ENCODE measurements at places on chromosomes 5 and 9. TPM values are rescaled to one million over a fixed set of nuclear protein-coding genes. Genes with fewer than 3 reads are reported as not detected.

The ADGRV1 gene
- 0.05 TPM for total RNA-seq

The HMCN2 gene
- not detected for total RNA-seq

- DNase-seq = no peak
These were observed 354.6 kb downstream of the BNC2 start for GRCh38 chr9:16515879-16516301.

The LCN15 gene
- total RNA-seq = not detected

DNA sequence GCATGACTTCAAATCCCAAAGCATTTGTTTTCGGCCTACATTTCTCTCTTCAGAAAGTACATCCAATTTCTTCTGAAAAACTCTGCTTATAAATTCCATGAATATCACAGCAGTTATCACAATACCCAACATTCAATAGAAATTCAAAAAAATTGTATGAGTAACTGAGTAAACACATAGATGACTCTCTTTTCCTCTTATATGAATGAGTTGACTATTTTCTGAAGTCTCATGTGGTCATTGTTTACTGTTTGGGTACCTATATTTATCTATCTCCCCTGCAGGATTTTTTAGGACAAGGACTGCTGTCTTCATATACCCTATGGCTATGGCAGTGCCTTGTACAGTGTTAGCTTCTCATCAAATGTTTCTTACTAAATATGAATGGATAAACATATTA is 157.1 kb downstream of the HTR1A start:
- DNase-seq = no peak

- DNase-seq = no peak
These were observed 25.3 kb downstream of the GGTA1 start for GRCh38 chr9:121474231-121474947.

DNA sequence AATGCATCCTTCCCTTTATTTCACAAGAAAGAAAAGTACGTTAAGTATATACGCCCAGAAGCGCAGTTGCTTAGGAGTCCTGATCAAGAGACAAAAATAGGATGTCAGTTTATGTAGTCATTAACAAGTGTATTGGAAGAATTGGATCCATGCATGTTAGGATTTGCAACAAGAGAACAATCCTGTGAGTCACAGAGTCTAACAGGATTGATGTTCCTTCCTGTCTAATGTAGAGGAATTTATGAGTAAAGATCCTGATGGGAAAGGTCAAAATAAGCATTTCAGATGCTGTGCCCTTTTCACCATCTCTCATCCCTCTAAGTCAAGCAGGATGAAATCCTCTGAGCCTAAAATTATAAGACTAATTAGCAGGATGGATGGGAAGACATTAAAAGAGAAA is 406.0 kb upstream of the GRIA1 start:
- no peak for DNase-seq

DNA sequence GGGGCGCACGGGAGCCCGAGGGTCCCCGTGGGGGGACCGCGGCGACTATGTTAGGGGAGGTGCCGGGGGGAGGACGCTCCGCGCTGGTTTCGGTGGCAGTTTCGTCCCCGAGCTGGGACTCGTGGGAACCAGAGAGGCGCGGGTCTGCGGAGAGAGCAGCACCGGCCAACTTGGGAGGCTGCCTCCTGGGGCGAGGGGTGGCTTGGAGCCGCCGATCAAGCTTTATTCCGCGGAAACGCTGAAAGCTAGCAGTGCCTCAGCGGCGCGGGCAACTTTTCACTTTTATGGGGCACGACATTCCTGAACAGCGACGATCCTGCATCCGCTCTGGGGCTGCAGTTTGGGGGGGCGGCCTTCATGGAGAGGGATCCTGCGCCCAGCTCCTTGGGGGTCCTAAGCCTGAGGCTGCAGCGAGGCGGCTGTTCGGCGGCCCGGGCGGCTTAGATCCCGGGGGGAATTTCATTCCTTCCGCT is 369 bp downstream of the OCLN start:
- DNase-seq = no peak

DNA sequence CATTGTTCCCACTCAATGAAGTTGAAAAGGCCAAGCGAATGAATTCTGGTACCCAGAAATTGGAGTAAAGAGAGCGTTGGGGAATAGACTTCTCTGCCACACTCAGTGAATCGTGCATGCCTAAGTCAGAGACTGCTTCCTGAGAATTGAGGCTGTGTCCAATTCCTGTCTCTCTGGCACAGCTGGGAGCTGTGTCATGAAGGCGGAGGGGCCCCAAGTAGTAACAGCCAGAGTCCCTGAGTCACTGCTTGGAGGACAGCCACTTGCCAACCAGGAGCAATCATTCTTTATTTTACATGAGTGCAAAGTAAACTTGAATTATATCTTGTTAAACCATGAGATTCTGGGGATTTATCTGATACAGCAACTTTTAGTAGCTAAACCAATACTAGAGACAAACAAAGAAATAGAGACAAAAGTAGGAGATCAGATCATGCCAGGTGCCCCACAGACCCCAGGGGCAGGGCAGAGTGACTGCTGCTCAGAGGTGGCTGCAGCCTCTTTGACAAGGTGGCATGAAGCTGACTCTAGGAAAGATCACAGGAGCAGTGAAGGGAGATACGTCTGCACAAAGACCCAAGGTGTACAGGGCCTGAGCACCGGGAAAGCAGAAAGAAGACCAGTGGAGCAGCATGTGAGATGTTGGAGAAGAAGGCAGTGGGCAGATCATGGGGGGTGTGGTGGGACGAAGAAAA is 246.0 kb downstream of the GADD45G start:
- no peak for DNase-seq

GRCh38 chr5:84564321-84565075 is 179.8 kb upstream of the EDIL3 start:
- no peak for DNase-seq

GRCh38 chr5:142688281-142688989 is 2.5 kb upstream of the FGF1 start:
- DNase-seq = no peak

DNA sequence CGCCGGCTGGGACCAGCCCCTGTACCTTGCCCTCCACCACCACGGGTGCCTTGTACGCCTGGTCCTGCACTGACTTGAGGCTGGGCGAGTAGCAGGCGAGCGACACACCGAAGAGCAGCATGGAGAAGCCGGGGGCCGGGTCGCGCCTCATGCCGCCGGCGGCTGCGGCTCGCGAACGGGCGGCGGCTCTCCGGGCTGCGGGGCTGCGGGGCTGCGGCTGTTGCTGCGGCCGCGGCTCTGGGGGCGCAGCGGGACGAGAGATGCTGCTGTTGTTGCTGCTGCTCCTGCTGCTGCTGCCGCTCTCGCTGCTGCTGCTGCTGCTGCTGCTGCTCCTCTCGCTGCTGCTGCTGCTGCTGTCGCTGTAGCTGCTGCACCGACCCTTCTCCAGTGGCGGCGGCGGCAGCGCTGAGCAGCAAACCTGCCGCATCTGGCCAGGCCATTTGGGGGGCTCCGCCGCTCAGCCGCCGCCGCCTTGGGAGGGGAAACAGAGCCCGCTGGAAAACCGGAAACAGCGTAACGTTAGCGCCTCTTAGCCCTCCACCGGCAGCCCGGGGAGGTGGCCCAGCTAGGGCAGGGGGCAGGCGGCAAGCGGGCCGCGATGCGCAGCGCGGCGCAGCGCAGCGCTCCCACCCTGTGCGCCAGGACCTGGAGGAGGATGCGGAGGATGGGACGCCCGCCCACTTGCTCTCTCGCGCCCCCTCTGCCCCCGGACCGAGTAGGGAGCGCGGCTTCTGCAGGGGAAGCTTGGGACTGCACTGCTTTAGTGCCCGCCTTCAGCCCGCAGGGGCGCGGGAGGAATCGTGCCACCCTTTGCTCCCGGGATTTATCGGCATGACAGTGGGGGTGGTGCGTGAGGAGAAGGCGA is at the start of gene NRG2:
Gene NRG2 (minus strand): TSS at position 657 of the 865 bp plus-strand sequence.
- peak; percentile 11 for DNase-seq

The IRX1 gene
- total RNA-seq = not detected

The INSL6 gene
- not detected for total RNA-seq

The PCDHB9 gene
- total RNA-seq = not detected

GRCh38 chr5:138610918-138611677 is 35.9 kb upstream of the HSPA9 start:
- DNase-seq = no peak

DNA sequence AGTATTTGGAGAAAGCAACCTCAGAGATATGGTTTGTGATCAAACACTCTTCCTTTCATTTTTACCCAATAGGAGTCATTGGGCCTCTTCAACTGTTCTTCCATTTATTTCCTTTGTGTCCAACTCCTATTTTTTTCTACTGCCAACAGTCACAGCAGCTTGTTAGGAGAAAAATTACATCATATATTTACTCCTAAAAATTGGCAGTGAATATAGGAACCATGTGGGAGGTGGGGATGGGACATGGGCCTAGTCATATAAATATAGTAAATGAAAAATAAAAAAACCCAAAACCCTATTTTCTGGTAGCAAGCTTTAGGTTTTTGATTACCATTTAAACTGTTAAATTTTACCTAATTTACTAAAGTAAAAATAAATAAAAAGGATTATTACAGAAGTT is 134.9 kb upstream of the MPDZ start:
- no peak for DNase-seq

The ERCC6L2 gene
- total RNA-seq = 33.7 TPM

DNA sequence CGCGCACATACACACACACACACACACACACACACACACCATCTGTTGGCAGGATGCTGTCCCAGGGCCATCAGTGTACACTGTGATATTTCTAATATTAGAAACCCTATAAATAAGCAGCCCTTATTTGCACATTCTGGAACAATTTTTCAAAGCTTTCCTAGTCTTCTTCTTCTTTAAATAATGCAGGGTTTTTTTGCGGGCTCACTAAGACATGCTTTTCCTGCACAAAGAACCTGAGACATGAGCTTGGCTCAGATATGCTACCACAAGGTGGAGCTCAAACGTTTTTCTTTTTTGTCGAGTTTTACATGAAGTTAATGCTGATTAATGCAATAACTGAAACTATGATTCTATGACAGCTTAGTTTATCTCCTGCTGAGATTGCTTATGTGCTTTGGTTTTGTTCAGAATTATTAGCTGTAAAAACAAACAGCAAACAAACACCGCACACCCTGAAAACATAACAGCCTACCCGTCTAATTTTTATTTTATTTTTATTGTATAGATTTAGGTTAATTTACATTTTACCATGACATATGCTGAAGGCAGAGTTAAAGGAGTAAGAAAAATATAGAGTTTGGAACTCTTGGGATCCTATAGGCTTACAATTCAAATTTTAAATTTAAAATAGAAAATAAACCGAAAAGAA is 95.8 kb downstream of the ALDH1A1 start:
- DNase-seq = no peak

DNA sequence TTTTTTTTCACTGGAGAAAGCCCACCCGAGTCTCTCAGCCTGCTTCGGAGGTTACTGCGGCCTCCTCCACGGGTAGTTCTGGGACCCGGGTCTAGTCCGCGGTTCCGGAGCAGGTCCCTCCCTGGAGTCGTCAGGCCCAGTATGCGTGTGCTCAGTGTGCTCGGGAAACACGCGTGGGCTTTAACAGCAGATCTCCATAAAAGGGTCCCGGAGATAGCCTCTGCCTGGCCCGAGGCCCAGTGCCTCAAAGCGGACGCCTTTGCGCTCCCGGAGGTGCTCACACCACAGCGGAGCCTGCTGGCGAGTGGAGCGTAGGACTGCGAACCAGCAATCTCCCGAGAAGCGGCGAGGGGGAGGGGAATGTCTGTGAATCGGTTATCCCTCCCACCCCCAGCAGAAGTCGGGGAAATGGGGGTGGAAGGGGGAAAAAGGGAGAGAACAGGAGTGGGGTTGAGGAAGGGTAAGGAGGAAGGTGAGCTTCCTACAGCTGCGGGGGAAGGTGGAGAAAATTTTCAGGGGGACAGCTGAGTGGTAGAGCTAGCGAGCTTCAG is 28.7 kb downstream of the CDKN2A start:
- DNase-seq = peak; percentile 39

DNA sequence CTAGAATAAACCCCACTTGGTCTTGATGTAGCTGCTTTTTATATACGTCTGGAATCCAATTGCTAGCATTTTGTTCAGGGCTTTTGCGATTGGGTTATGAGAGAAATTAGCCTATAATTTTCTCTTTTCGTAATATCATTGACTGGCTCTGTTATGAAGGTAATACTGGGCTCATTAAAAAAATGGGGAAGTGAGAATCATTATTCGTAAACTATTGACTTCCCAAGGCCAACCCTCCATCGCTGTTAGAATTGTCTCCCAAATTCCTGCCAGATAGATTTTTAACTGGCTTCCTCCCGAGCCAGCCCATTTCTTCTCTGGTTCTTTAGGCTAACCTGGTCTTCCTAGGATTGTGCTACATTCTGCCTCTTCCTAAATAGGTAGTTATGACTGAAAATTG is 35.9 kb upstream of the GRPEL2 start:
- DNase-seq = no peak

DNA sequence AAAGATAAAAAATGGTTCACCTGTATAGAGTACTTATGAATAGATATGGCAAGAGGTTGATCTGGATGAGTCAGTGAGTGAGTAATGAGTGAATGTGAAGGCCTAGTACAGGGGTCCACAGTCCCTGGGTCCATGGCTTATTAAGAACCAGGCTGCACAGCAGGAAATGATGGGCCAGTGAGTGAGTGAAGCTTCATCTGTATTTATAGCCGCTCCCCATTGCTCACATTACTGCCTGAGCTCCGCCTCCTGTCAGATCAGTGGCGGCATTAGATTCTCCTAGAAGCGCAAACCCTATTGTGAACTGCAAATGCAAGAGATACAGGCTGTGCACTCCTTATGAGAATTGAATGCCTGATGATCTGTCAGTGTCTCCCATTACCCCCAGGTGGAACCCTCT is 307.7 kb upstream of the ZNF608 start:
- DNase-seq = no peak

DNA sequence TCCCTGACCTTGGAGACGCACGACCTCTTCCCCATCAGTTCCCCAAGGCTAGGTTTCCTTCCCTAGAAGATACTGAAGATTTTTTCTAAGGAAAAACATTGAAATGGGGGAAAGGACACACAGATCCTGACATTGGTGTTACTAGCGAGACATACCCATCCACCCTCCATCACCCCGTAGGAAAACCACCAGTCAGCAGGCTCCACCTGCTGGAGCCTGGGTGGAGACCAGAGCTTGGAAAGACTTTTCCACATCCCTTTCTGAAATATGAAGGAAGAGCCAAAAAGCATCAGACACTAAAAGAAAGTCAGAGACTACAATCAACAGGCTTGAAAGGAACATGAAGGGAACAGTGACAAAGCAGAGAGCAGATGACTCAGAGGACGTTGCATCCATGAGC is 638.0 kb downstream of the IRX1 start:
- no peak for DNase-seq

DNA sequence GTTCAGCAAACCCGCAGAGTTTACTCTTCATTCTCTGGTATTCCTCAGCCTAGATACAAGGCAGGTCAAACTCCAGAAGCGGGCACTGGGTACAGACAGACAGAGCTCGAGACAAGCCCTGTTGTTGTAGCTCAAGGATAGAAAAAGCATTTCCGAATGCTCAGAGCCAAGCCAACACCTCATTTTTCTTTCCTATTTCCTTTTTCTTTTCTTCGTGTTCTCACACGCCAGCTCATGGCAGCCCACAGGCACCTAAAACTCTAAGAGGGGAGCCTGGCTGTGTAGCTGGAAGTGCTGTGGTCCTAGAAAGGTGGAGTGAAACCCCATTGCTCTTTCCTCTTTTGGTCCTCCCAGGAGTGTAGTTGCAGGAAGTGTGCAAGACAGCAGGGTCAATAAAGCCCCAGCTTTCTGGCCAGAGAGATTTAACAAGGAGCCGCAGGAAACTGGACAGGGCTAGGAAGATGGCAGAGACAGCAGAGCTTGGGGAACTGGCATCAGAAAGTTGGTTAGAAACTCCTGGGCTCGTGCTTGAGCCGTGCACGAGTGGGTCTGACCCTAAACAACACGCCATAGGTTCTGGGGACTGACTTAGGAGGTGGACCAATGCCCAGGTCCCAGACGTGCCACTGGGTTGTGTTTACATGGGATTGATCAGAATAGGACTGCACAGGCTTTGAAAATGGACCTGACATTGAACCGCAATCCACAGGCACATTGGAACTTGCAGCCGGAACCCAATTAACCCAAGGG is 41.6 kb downstream of the ADAMTS2 start:
- no peak for DNase-seq
